ENCODE measurements at places on chromosomes 3 and 15.

DNA sequence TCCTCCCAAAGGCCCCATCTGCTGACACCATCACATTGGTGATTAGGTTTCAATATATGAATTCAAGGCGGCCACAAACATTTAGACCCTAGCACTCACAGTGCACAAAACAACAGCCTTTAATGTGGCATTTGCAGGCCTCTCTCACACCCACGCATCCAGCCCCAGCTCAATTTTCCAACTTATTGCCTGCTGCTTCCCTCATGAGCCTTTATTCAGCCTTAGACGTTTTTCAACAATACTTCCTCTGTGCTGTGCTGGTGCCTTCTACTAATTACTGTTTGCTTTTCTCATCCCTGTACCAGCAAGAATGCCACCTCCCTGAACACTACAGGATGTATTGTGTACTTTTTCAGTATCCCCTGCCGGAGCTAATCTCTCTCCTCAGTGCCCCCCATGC is 334.6 kb downstream of the GABRB3 start:
- no peak for DNase-seq

DNA sequence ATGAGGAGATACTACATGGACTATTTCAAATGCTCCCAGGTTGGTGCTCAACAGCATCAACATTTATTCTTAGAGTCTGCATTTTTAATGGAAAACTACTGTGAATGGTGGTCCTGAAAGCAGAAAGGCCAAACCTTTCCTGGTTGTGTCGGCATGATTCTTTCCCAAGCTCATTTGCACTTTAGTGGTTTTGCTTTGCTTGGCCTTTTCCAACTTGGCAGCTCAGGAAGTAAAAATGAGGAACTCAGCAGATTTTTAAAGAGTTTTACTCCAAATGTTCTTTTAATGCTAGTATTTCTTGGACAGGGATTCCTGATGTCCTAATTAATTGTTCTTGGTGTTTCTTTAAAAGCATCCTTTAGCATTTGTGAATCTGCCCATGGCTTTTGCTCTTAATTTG is 197.4 kb downstream of the SLC9A9 start:
- no peak for DNase-seq

DNA sequence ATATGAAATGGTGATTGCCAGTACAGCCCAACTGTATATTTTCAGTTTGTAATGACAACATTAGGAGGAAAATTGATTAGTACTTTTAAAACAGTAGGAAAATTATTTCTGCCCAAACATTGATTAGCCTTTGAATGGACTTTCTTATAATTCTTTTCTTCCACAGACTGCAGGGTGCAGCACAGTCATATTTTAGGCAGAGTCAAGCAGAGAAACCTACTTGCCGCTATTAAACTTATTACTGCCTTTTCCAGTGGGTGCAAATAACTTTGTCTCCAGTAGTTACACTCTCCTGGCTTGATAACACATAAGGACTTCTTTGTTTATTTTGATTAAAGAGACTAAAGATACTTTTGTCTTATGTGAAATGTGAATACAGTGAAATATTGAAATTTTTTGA is 85.4 kb downstream of the PPM1L start:
- DNase-seq = no peak

GRCh38 chr3:139647866-139648435 is 29.8 kb downstream of the NMNAT3 start:
- DNase-seq = no peak
